ENCODE measurements at places on chromosomes 12 and 14. TPM values are rescaled to one million over a fixed set of nuclear protein-coding genes. Genes with fewer than 3 reads are reported as not detected.

Gene FAM222A
- 0.54 TPM for total RNA-seq

Gene HPD
- 1.1 TPM for total RNA-seq

Gene DHRS2
- 1.1 TPM for total RNA-seq

Gene CLEC4C
- total RNA-seq, result not detected

Gene MYF5
- total RNA-seq, result not detected

Gene MAP3K9
- total RNA-seq, result 0.33 TPM

DNA sequence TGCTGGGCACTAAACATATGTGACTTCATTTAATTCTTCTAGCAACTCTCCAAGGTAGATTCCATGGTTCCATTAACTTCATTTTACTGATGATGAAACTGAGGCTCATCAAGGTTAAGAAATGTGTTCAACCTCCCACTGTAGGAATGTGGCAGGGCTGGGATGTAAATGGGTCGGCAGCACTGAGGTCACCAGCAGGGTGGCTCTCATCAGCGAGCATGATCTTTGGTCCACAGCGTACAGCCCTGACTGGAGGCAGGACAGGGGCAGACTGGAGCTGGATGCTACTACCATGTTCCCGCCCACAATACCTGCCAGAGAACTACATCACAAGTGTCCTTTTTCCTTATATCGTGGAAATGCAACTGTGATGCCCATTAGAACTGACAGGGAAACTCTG lies 4.6 kb downstream of the APPL2 start:
- DNase-seq, result no peak

GRCh38 chr12:793711-794110 lies 41.3 kb downstream of the WNK1 start:
- DNase-seq, result no peak

DNA sequence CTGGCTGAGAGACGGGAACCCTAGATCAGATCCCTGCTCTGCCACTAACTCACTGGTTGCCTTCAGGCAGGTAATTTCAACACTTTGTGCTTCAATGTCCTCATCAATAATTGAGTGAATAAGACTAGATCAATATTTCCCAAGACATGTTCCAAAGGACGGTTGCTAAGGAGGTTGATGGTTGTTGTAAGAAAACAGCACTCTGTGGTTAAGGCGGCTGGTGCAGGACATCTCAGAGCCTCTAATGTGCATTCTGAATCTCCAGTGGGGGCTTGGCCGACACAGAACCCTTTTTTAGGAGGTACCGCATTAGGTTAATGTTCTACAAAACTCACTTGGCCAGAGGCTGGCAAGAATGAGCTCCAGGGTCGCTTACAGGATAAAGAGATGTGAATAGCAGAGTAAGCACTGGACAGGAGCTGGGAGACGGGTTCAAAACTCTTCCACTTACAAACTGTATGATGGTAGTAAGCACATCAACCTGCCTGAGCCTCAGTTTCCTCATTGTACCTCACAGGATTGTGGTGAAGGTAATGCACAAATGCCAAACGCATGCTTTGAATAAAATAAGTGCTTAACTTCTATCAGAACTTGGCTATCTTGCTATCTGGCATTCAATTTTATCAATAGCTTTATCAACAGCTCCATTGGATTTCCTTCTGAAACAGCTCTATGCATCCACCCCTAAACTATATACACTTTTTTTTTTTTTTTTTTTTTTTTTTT lies 136.9 kb upstream of the PARP11 start:
- DNase-seq, result no peak

GRCh38 chr12:21756699-21757098 lies 17.8 kb downstream of the KCNJ8 start:
- DNase-seq, result no peak

- DNase-seq, result peak; percentile 86
Observed at GRCh38 chr12:53052419-53053217, 2.8 kb downstream of the TNS2 start.

- DNase-seq, result no peak
Observed at GRCh38 chr12:130427381-130427887, 89.7 kb downstream of the PIWIL1 start.

DNA sequence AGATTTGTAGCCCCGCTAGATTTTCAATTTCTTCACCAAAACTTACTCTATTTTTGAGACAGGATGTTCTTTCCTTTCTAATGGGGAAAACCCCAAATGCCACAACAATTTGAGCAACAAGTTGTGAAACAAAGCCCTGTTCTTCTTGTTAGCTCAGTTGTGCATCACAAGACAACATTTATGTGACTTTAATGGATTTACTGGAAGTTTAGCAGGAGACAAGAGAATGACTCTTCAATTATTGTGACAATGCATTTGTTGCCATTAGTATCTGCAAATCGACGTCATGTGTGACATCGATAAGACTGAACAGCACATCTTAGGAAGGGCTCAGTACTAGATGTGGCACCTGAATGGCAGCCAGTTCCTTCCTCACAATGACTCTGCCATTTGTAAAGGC lies 1028.9 kb upstream of the TMEM132C start:
- DNase-seq, result no peak

Measured in fibroblast of the aortic adventitia (primary cell).